ENCODE measurements at places on chromosomes 1 and 21.
A peak's percentile ranks its signal among the peaks of the same experiment; 100 is the strongest.

GRCh38 chr1:64495878-64496277 is 25.9 kb downstream of the CACHD1 start:
- no peak for DNase-seq

GRCh38 chr1:107264007-107264406 is 123.2 kb downstream of the NTNG1 start:
- no peak for DNase-seq

DNA sequence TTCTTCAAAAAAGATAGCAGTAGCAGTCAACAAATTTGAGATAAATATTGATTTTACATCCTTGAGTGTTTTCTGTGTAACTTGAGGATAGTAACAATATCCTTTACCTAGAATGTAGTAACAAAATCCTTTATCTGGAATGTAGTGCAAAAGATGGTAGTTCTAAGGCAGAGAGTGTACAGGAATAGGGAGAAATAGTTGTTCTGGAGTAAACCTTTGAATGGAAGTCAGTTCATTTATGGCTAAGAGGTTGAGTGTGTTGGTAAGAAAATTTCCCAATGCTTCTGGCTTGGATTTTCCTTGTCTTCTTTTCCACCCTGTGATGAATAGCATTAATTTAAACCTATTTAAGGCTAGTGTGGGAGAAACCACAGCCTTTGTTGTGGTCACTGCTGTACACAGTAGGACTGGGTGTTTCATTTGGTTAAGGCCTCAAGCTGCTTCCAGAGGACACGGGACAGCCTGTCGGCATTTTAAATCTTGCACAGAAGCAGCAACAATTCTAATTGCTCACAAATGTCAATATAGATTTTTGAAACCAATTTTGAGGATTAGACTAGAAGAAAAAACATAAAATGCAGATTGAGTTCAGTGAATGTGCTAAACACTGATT is 11.3 kb downstream of the NFIA start:
- no peak for DNase-seq

DNA sequence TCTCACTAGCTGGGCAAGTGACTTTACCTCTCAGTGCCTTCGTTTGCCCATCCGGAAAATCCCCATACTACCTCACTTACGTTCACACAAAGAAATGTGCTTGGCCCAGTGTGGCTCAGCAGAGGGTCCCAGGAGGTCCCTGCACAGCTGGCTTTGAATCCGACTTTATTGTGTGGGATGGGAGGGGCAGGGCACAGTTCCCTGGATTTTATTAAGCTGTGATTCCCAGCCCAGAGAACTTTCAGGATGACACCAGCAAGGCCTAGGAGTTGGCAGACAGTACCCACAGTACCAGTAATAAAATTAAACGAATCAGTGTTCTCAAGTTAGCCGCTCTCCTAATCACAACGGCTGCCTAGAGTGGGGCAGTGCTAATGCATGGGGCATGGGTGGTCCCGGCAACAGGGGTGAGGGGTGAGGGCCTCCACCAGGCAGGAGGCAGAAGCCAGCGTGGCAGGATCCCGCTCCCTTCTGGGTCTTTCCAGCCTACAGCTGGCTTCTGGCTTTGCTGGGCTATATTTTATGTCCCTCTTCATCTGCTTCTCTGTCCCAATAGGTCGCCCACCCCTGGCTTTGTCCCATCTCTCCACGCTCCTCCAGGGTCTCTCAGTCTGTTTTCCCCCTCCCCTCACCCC is 74.9 kb downstream of the VWA5B1 start:
- no peak for DNase-seq

- DNase-seq = no peak
Measured at GRCh38 chr21:31710586-31710985, 21.3 kb downstream of the SCAF4 start.

DNA sequence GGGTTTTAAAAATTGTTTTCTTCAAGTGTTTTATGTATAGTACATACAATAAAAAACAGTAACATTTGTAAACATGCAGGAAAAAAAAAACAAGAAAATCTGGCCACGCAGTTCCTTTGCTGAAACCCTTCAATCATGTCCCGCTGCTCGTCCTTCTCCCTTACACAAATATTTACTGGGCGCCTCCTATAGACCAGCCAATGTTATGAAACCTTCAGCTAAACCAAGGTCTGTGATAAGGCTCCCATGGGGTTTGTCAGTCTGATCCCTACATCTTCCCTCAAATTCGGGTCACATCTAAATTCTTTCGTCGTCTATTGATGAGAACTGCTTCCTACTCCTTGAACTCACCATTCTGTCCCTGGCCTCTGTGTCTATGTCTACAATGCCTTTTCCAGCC is 583.9 kb downstream of the SMYD3 start:
- DNase-seq = no peak

GRCh38 chr1:115041654-115042053 is 12.0 kb downstream of the TSHB start:
- no peak for DNase-seq

GRCh38 chr1:11462224-11462923 is 16.6 kb upstream of the DISP3 start:
- no peak for DNase-seq

DNA sequence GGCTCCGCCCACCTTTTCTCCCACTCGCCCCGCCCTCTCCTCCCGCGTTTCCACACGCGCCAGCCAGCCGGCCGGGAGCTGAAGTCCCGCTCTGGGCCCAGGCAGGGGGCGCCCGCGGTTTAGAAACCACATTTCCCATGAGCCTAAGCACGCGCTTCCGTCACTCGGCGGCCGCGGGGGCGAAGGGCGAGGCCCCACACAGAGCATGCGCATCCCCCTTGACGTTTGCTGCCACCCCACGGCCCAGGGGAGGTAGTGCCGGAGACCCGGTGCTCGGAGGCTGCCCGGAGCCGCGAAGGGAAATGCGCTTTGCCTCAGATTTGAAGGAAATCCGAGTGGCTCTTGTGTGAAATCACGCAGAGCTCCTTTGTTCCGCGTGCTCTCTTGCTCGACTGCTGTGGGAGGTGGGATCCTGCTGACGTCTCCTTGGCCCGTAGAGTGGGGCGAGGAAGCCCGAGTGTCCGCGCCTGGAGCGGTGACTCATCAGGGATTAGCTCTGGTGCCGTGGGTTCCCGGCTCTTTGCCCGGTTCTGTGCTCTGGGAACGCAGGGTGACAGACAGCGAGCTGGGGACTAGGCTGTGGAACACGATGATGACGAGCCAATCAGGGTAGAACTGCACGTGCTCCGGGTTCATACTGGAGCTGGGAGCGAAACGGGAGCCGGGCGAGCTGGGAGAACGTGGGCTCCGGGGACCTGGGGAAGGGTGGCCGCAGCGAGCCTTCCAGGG is 406 bp upstream of the B3GALNT2 start:
- DNase-seq = peak; percentile 97

GRCh38 chr1:31609514-31610118 is 7.9 kb upstream of the HCRTR1 start:
- DNase-seq = no peak

DNA sequence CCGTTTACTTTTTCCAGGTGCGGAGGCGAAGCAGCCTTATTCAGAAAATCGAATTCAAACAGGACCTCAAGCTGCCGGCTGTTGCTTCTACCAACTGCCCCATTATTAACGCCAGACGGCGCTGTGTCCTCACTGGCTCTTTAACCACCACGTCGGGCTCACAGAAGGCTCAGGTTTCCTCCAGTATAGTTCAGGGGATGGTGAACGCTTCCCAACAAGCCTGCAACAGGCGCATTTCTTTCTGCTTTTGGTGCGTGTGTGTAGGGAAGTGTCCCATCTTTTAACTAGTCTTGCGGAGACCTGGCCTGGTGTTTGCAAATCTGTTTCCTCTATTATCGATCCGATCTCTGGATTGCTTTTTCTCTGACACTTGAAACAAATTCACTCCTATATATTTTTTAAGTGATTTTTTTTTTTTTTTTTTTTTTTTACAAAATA is 791 bp upstream of the STUM start:
- peak; percentile 10 for DNase-seq

GRCh38 chr1:149906570-149907075 is 7.3 kb downstream of the BOLA1 start:
- DNase-seq = no peak

DNA sequence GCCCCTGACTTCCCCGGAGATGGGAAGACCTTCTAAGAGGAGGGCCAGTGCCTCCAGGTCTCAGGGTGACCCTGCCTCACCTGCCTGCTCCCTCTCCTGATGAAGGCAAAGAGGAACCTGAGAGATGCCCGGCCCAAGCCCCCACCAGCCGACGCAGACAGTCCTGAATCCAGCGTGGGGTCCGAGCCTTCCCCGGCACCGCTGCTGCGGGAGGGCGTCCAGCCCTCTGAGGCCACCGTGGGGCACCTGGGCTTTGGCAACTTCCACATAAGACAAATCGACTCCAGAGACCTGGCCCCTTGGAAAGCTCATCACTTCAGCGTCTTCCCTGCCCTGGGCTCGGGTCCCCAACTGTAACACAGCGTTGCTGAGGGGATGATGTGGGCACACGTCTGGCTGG is 122.2 kb downstream of the CASZ1 start:
- DNase-seq = no peak

GRCh38 chr1:24190983-24191461 is 3.9 kb upstream of the IFNLR1 start:
- no peak for DNase-seq

DNA sequence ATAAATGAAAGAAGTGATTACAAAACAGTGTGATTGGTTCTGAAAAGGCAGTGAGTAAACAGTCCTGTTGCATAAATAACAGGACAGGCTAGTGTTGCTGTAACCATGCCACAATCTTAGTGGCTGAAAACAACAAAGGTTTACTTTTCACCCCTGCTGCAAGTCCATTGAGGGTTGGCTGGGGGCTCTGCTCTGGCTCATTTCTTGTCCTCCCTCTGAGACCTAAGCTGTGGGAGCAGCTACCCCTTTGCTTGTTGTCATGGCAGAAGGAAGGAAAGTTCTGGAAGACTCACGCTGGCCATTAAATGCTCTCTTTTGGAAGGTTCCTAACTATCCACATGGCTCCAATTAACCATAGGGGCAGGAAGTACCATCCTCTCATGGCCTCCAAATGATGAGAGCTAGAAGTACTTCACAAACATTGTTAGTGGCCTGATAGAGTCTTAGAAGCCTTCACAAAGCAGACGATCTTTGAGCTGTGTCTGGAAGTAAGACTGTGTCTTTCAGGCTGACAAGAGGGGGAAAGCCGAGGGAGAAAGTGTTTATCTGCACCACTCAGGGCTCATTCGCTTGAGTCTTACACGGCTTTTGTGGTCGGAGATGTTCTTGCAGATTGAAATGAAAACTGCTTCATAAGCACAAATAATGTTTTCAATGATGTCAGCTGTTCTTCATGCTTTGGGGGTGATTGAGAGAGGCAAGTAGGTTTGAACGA is 11.9 kb downstream of the RCSD1 start:
- no peak for DNase-seq

DNA sequence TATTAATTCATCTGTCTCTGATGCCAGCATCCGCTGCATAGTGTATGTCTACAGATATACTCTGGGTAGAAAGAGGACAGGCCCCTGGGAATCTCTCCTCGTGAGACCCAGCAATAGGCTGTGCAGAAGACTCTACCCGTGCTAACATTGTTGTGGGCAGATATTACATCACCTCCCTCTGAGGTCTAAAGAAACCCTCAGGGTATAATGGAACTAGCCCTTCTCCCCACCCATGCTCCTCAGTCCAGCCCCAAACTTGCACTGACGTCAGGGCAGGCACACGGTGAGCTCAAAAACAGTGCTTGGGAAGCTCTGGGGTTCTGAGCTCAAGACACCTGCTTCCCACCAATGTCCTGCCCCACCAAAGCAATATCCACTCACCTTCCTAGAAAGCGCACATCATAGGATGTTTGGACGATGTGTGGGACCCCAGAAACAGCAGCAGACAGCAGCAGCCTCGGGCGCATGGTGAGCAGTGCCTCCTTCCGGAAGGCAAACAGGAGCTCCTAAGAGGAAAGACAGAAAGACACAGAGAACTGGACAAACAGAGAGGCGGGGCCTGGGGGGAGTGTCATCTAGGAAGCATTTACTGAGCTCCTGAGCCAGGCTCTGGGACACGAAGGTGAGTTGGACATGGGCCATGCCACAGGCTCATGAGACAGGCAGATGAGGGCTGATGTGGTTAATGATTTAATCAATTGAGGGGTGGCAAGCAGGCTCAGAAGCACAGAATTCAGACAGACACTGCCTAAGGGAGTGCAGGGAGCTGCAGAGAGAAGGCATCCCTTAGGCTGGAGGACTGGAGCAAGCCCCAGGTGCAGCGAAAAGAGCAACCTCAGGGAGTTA is 4.8 kb downstream of the OVGP1 start:
- DNase-seq = no peak

GRCh38 chr1:151621351-151621750 is 9.5 kb downstream of the SNX27 start:
- DNase-seq = no peak

GRCh38 chr1:237763137-237763536 is 127.6 kb downstream of the ZP4 start:
- DNase-seq = no peak

- DNase-seq = no peak
Measured at GRCh38 chr1:193458628-193459027, 272.2 kb upstream of the B3GALT2 start.

GRCh38 chr1:201597551-201598230 is 58.8 kb downstream of the NAV1 start:
- DNase-seq = peak; percentile 67

DNA sequence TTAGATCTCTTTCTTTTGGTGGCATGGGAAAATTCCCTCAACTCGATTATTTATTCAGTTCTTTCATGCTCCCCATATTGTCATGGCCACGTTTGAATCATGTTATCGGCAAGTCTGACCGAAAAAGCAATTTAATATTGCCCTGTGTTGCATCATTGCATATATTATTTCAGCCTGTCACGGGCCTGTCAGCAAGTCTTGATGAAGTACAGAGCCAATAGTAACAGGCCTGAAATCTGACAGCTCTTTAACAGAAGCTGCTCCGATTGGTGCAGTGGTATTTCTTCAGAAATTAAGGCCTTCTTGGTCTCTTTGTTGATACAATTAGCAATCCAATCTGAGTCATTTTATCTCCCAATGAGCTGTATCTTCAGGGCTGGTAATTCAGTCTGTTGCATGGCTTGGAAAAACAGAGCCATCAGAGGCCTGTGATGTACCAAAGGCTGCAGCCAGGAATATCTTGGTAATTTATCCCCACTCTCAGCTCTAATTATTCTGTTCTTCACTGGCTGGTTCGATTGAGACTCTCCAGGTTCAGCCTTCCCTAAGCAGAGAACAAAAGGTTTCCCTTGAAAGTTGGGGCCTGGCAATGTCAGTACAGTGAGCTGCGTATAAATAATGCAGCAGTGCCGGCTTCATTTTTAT is 149.5 kb downstream of the FGGY start:
- no peak for DNase-seq

- DNase-seq = no peak
Measured at GRCh38 chr1:187622545-187622944, 793.8 kb downstream of the PLA2G4A start.

- DNase-seq = no peak
Measured at GRCh38 chr21:34795548-34796180, 126.9 kb downstream of the CLIC6 start.

- no peak for DNase-seq
Measured at GRCh38 chr1:109025694-109026093, 16.2 kb downstream of the WDR47 start.

DNA sequence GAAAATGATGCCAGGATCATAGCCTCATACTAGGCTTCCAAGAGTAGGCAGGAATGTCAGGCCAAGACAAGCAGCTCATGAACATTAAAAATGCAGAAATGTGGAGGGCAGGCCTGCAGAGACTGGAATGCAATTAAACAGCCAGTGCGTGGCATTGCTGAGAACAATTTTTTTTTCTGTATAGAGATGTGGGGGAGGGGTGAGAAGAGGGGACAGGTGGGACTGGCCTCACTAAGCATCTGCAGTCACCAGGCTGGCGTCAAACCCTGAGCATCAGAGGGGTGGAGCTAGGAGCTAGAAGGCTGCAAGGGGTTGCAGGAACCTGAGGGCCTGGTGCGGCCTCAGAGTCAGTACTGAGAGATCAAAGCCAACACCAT is 114.1 kb downstream of the TNR start:
- no peak for DNase-seq

GRCh38 chr1:121448851-121449250 is 264.1 kb downstream of the SRGAP2C start:
- DNase-seq = no peak
